ENCODE measurements at places on chromosomes 2 and 18. TPM values are rescaled to one million over a fixed set of nuclear protein-coding genes. Genes with fewer than 3 reads are reported as not detected.

GRCh38 chr18:22182884-22183697, 13.7 kb downstream of the GATA6 start:
- no peak for DNase-seq

The DIPK1C gene
- not detected for polyA plus RNA-seq

GRCh38 chr2:53881360-53881759, 21.6 kb upstream of the GPR75 start:
- no peak for DNase-seq

The IRS1 gene
- polyA plus RNA-seq, result 13.0 TPM

DNA sequence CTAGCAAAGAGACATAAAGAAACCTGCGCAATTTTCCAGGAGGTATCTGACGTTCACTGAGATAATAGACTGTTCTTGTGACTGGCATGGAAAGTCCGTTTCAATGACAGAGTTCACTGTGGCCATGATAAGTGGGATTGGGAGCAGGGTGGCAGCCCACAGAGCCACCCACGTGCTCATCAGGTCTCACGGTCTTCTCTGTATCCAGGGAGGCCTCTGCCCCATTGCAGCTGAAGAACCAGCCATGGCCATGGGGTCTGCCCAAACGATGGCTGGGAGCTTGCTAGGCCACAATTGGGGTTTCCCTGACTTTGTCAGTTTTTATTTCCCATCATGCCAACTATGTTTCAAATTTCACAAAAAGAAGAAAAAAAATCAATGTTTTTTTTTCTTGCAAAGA, 57.2 kb downstream of the PDCL3 start:
- DNase-seq, result no peak

DNA sequence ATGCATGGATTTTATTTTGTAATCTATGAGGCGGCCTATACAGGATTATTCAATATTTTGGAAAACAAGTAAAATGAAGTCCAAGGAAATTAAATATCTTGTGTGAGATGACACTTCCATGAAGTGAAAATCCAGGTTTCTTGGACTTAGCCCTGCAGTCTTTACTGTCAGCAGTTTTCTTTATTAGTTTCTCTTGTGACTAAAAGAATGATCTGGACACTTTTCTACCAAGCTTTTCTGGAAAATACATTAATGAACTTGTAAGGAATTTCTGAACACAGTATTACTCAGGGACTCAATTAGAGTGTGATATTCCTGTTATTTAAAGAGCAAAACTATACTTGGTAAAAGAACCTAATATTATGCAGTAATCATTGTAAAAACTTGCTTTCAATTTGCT, 610.4 kb upstream of the SLC8A1 start:
- no peak for DNase-seq

The DNAJC5G gene
- polyA plus RNA-seq, result not detected

DNA sequence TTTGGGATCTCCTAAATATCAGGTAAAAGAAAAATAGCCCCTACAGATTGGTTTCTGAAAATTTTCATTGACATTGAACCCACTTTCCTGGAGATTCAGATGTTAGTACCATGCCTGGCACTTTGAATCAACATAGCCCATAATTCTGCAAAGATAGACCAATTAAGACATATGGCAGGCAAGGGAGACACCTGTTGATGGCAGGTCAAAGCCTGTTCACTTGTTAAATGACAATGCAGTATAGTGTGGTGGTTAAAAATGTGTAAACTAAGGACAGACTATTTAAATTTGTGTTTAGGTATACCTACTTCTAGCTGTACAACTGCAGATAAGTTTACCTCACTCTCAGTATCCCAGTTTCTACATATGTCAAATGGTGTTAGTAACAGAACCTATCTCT, 178.1 kb upstream of the MMADHC start:
- DNase-seq, result no peak
